ENCODE measurements at places on chromosomes 12 and 14. TPM values are rescaled to one million over a fixed set of nuclear protein-coding genes. Genes with fewer than 3 reads are reported as not detected.

- H3K27ac ChIP-seq: no peak overlapping the region
- H3K4me3 ChIP-seq: no peak overlapping the region
- no peaks in the 10 kb centered on the region for H3K36me3 ChIP-seq
Measured at GRCh38 chr12:101021911-101022388, 188.1 kb downstream of the SLC5A8 start.

CDC42BPB gene
- total RNA-seq: 178 TPM

DNA sequence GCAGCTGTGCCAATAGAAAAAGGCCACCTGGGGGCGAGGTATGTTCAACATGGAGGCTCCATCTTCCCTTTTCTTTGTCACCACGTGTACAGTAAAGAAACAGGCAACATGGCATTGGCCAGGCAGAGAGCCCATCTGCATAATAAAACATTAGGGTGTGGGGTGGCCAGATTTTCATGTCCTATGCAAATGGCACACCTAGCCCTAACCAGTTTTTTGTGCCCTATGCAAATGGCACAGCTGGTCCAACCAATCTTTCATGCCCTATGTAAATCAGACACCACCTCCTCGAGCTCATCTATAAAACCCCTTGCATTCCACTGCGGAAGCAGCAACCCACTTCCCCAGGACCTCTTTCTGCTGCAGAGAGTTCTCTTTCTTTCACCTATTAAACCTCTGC is 149.1 kb upstream of the RGS6 start:
- no peaks in the 10 kb centered on the region for H3K27me3 ChIP-seq
- H3K4me1 ChIP-seq: no peaks in the 10 kb centered on the region
- H3K27ac ChIP-seq: no peak overlapping the region
- no peak overlapping the region for H3K4me3 ChIP-seq
- no peak for DNase-seq
- H3K36me3 ChIP-seq: no peaks in the 10 kb centered on the region

PDZRN4 gene
- total RNA-seq: 0.42 TPM

GRCh38 chr14:98579140-98579539 is 692.9 kb downstream of the BCL11B start:
- H3K4me3 ChIP-seq: no peak overlapping the region
- H3K36me3 ChIP-seq: no peaks in the 10 kb centered on the region
- H3K4me1 ChIP-seq: no peaks in the 10 kb centered on the region
- no peaks in the 10 kb centered on the region for H3K27me3 ChIP-seq
- DNase-seq: no peak

TSPAN9 gene
- 47.2 TPM for total RNA-seq

DNA sequence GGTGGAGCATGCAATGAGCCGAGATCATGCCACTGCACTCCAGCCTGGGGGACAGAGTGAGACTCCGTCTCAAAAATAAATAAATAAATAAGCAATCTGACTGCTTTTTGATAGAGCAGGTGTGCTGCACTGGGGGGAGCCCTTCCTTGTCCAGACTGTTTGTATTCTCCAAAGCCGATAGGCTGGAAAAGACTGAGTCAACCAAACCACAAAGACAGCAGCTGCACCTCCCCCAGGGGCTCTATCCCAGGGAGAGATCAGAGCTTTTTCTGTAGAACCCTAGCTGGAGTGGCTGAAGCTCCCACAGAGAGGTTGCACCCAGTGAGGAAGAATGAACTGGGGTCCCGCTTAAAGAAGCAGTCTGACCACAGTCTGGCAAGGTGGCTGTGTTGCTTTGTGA is 45.8 kb upstream of the LALBA start:
- no peak for DNase-seq
- no peak overlapping the region for H3K4me3 ChIP-seq
- no peaks in the 10 kb centered on the region for H3K4me1 ChIP-seq
- peaks cover 15% of the 10 kb centered on the region for H3K27me3 ChIP-seq

EEF1AKMT3 gene
- 8.7 TPM for total RNA-seq

C14orf180 gene
- total RNA-seq: 3.9 TPM

SERPINA3 gene
- 77.2 TPM for total RNA-seq

GRCh38 chr14:30656190-30656632 is 34.1 kb downstream of the SCFD1 start:
- H3K4me3 ChIP-seq: no peak overlapping the region
- DNase-seq: no peak
- no peak overlapping the region for H3K27ac ChIP-seq
- peaks cover 61% of the 10 kb centered on the region for H3K36me3 ChIP-seq
- H3K4me1 ChIP-seq: no peaks in the 10 kb centered on the region

DNA sequence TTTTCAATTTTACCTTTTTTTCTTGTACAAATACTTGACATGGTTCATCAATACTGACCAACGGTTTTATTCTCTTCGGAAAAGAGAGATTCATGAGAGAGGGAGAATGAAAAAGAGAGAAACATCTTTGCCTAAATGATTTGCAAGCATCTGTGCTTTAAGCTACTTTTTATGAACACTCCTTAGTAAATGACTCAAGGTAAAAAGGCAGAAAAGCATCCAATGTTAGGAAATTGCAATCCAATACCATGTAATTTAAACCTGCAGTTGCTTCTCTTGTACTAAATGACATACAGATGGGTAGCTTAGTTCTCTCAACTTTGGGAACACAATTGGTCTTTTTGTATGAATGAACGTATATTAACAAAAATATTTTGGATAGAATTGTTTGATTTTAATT is 46.1 kb downstream of the MSRB3 start:
- H3K36me3 ChIP-seq: no peaks in the 10 kb centered on the region
- H3K4me1 ChIP-seq: peaks cover 3% of the 10 kb centered on the region
- H3K4me3 ChIP-seq: no peak overlapping the region
- DNase-seq: no peak
- H3K27me3 ChIP-seq: no peaks in the 10 kb centered on the region

TPH2 gene
- not detected for total RNA-seq

- H3K27ac ChIP-seq: peak within 1 kb of the TSS; percentile 100
- H3K4me1 ChIP-seq: peaks cover 34% of the 10 kb centered on the region
- H3K36me3 ChIP-seq: peaks cover 15% of the 10 kb centered on the region
Measured at GRCh38 chr12:121803861-121804416, at the start of gene SETD1B. Gene SETD1B (plus strand): TSS chr12:121804009. CDS start chr12:121804738, 729 bp downstream.

DNA sequence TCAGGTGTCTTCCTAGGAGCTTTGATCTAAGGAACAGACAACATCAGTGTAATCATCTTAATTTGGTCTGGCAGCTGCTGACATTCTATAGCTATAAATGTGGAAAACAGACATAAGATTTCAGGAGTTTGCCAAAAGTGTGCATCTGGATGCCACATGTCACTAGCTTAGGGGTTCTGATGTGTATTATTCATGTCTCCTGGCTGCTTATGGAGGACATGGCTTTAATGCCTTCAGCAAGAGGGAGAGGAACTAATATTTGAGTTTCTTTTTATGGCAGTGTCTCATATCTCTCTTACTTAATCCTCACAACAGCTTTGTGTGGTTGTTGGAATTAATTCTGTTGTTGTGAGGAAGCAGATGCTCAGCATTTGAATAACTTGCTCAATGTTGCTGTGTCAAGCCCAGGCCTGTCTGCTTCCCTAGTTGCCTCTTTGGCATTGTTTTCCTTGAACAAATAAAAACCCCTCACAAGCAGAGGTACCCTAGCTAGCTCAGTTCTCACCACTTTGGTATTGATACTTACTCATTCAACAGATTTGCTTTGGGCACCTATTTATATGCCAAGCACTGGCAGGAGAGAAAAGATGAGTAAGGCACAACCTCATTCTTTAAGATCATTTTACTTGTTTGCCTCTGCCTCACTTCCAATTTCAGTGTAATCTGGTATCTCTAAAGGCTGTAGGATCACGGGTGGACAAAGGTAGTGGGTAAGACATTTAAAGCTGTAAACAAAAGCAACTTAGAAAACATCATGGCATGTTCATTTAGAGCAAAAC is 39.8 kb upstream of the EID3 start:
- no peak overlapping the region for H3K4me3 ChIP-seq
- no peaks in the 10 kb centered on the region for H3K36me3 ChIP-seq
- H3K27ac ChIP-seq: peak overlapping the region; percentile 77
- DNase-seq: no peak

RD3L gene
- total RNA-seq: not detected

DNA sequence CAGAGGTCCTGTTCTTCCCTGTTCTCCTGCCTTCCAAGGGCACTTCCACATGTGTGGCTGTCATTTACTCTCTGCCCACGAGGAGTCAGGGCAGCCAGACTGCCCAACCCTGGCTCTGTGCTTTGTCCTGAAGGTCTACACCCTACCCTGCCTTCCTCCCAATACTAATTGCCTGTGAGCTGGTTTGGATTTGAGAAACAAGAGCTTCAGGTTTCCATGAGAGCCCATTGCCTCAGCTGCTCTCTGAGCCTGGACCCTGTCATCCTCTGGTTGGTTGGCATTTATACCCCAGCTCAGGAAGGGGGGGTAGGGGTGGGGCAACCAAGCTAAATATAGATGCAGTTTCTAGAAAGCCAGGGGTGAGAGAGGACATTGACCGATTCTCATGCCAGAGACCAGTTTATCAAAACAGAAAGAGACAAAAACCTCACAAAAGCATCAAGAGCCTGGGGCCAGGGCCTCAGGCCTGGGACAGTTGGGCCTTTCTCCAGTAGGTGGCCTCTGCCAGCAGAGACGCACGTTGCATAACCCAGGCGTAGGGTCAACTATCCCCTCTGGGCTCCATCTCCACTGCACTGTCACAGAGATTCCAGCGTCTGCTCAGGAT is 34.5 kb downstream of the VDR start:
- H3K4me3 ChIP-seq: no peak overlapping the region
- peaks cover 21% of the 10 kb centered on the region for H3K4me1 ChIP-seq
- H3K27ac ChIP-seq: peak overlapping the region; percentile 17
- DNase-seq: no peak
- no peaks in the 10 kb centered on the region for H3K27me3 ChIP-seq

DNA sequence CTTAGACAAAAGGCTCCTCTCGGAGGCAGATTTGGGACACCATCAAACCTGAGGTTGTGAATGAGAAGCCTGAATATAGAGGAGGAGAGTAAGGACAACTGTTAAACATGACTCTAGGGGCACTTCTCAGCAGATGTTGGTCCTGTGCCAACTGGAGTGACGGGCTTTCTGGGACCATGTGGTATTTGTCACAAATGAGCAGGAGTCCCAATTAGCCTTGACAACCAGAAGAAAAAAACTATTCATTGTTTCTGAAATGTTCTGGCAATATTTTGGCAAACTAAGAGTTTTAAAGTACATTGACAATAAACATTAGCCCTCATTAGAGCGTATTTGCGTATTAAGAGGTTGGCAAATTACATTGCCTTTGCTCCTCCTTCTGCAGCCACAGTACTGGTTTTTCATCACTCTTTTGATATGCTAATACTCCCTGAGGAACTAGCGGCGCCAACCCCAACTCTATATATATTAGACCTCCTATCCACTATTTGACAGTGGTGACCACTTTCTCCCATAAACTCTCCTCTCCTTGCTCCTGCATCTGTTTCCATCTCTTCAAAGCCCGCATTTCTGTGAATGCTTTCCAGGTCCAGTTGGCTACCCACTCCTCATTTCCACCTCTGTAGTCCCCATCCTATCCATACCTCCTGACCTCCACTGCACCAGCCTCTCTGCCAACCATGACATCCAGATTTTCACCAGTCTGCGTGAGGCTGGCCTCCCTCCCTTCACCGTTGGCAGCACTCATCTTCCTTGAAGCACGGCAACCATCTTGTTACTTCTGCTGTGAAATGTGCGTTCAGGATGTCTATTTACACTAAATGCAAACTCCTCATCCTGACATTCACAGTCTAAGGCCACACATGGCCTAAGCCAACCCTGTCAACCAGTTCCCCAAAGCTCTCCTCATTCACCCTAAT is 100.7 kb downstream of the ZFC3H1 start:
- H3K27ac ChIP-seq: no peak overlapping the region
- no peak for DNase-seq
- no peak overlapping the region for H3K4me3 ChIP-seq
- H3K27me3 ChIP-seq: no peaks in the 10 kb centered on the region
- H3K36me3 ChIP-seq: no peaks in the 10 kb centered on the region

DNA sequence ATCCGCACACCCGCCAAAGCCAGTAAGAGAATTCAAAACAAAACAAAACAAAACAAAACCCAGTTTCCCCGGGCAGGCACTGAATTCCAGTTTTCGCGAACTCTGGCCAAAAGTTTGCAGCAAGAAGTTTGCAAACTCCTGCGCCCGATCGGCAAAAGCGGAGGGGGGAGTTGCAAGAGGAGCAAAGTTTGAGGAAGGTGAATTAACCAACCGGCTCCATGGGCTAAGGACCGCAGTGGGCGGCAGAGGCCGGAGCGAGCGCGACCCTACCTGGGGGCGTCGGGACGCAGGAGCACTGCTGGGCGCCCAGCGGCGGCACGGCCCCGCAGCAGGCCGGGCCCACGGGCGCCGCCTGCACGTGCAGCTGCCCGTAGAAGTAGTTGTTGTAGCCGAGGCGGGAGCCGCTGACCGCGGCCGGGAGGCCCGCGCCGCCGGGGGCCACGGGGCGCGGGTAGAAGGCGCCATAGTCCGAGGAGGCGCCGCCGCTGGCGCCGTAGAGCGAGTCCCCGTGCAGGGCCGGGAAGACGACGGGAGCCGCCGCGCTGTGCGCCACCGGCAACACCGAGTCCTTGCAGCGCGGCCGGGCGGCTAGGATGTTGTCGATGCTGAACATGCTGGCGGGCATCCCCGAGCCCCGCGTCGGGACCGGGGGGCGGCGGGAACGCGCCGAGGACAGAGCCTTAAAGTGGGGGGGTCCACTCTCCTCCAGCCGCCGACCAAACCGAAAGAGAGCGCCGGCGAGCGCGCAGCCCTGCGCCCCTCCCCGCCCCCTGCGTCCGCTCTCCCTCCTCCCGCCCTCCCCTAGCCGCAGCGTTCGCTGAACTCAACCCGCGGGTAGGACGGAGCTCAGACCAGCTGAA is at the start of gene GSC:
TSS of gene GSC (minus strand) at position 723 of the 860 bp plus-strand sequence. CDS start at position 625, 98 bp downstream.
- H3K4me1 ChIP-seq: peaks cover 29% of the 10 kb centered on the region
- DNase-seq: no peak
- peak within 1 kb of the TSS; percentile 57 for H3K4me3 ChIP-seq
- H3K27me3 ChIP-seq: peaks cover 97% of the 10 kb centered on the region
- no peaks in the 10 kb centered on the region for H3K36me3 ChIP-seq

KRT73 gene
- 10.4 TPM for total RNA-seq

GRCh38 chr12:114316076-114316475 is 89.9 kb downstream of the TBX5 start:
- H3K36me3 ChIP-seq: no peaks in the 10 kb centered on the region
- H3K27me3 ChIP-seq: peaks cover 4% of the 10 kb centered on the region
- no peak overlapping the region for H3K4me3 ChIP-seq
- no peak overlapping the region for H3K27ac ChIP-seq
- H3K4me1 ChIP-seq: no peaks in the 10 kb centered on the region
- no peak for DNase-seq

GRCh38 chr12:16833376-16834015 is 227.5 kb upstream of the LMO3 start:
- H3K36me3 ChIP-seq: no peaks in the 10 kb centered on the region
- H3K4me3 ChIP-seq: no peak overlapping the region
- H3K27ac ChIP-seq: no peak overlapping the region
- no peaks in the 10 kb centered on the region for H3K4me1 ChIP-seq
- DNase-seq: no peak

APOLD1 gene
- total RNA-seq: 25.5 TPM

All from suprapubic skin (tissue), 4 donors.